NCI-H748 treated with DMSO at 0.1 percent for 48 hours (cell line): ENCODE measurements at places on chromosomes 7 and 10.

GRCh38 chr10:108454793-108455192, 1290.3 kb upstream of the SORCS1 start:
- no peak for DNase-seq

DNA sequence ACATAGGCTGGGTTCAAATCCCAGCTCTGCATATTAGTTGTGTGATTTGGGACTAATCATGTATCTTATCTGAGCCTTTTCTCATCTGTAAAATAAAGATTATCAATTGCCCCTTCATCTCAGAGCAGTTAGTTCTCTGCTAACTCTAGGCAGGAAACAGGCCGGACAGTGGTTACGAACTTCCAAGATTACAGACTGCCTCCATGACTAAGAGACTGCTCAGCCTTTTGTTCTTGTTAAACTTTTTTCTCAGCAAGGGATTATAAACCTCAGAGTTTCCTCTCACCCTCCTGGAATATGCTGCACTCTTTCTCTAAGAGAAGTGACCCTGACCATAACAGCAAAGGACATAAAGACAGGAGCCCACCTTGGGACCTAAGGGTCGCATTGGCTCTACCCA, 52.5 kb upstream of the NFKB2 start:
- no peak for DNase-seq

GRCh38 chr10:33227489-33227888, 107.0 kb downstream of the NRP1 start:
- no peak for DNase-seq

DNA sequence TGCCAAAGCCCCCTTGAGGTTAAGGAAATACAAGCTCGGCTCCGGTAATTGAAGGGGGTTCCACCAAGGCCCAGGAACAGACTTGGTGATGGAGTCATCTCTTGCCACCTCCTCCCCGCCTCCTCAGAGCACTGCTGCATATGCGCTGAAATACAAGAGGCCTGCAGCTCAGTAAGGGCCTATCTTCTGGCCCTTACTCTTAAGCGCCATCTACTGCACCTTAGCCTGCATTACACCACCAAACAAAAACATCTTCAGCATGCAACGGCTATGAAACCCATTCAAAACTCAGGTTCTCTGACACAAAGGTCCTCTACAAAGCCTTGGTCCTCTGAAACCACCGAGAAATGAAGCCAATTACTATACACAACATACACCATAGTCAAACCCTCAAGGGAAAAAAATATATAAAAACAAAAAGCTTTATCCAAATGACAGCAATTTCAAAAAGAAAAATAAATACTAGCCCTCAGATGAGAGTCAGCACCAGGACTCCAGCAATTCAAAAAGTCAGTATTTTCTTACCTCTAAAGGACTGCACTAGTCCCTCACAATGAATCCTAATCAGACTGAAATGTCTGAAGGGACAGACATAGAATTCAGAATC, 176.8 kb upstream of the TBX20 start:
- DNase-seq, result no peak

DNA sequence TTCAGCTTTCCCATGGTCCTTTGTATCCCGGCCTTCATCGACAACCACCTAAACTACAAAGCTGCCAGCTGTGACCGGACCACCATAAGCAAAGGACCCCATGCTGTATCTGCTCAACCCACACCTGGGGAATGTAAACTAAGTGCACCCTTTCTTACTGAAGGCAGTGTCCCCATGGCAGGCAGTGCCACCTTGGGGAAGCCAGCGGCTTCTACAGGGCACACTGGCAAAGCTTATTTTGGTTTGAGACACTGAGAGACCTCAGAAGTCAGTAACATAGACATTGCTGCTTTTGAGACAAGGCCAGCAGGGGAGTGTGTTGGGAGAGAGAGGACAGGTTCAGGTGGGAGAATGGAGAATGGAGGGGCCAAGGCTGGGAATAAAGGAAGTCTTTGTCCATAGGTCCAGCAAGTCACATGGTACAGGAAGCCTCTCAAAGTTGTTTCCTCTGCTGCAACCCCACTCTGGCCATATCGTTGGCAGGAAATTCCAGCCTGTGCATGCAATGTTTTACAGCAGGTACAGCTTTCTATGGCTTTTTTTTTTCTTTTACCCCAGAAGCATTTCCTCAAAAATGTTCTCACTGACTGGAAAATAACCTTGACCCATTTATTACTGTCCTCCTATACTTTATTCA, 85.9 kb upstream of the NPVF start:
- DNase-seq, result no peak

GRCh38 chr7:19713676-19714075, 4.8 kb upstream of the POLR1F start:
- no peak for DNase-seq

GRCh38 chr10:61283066-61283465, 170.1 kb downstream of the TMEM26 start:
- no peak for DNase-seq

DNA sequence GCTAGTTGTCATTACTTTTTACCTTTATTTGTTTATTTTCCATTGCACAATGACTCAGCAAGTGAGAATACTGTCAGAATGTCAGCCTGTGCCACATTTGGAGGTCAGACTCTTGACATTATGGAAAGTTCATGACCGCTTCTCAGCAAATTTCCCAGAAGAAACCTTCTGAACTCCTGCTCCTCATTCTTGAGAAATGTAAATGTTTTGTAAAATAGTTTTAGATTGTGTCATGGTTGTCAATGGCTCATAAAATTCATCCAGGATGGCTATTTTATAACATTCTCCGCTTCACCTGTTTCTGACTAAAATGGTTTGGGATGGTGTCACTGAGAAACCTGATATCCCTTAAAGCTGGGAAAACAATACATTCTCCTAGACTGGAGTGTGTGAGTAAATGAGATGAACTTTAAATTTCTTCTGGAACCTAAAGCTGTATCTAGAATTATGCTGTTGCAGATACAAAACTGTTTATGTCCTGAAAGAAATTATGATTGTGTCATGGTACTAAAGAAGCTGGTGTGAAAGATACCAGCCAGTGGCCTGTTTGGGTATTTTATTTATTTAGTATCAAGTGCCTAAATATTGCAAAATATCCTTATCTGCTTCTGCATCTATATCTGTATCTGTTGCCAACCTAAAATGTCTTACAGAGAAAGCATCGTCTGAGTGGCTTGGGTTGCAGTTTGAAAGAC, 671.7 kb downstream of the GATA3 start:
- no peak for DNase-seq

- DNase-seq, result no peak
Observed at GRCh38 chr7:96691702-96692101, 17.9 kb downstream of the SEM1 start.

GRCh38 chr7:7789551-7789988, 71.2 kb upstream of the RPA3 start:
- no peak for DNase-seq

DNA sequence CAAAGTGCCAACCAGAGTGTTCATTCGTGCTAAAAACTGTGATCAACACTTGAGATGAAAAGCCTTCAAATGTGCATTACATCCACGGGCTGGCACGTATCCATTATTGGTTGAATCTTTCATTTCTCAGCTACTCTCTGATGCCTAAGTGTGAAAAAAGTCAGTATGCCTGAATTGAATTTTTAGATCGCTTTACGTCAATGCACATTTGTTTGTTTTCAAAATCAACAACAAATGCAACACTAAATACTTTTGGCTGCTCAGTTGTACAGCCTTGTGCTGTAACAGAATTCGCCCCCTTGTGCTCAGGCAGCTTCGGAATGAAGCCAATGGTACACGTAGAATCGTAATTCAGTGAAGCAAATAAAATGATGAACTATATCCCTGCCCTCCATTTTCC, 446.5 kb upstream of the NRP1 start:
- DNase-seq, result no peak

GRCh38 chr10:113047605-113047962, 97.5 kb downstream of the TCF7L2 start:
- no peak for DNase-seq
